Neural crest cell (in vitro differentiated cells): ENCODE measurements at places on chromosomes 13 and 19.

- DNase-seq = no peak
Measured at GRCh38 chr19:42487798-42488178, 40.5 kb downstream of the CEACAM1 start.

DNA sequence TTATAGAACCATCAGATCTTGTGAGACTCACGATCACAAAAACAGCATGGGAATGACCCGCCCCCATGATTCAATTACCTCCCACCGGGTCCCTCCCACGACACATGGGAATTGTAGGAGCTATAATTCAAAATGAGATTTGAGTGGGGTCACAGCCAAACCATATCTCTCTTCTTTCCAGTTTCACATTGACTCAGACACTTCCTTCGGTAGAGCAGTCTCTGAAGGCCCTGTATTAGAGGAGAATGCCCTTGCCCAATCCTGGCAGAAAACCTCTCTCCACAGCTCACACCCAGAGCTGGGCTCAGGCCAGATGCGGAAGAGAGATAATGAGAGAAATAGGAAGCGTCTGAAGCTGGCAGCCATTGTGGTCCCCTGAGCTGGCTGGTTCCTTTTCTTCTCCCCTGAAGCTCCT, 72.4 kb upstream of the CLDN10 start:
- no peak for DNase-seq

DNA sequence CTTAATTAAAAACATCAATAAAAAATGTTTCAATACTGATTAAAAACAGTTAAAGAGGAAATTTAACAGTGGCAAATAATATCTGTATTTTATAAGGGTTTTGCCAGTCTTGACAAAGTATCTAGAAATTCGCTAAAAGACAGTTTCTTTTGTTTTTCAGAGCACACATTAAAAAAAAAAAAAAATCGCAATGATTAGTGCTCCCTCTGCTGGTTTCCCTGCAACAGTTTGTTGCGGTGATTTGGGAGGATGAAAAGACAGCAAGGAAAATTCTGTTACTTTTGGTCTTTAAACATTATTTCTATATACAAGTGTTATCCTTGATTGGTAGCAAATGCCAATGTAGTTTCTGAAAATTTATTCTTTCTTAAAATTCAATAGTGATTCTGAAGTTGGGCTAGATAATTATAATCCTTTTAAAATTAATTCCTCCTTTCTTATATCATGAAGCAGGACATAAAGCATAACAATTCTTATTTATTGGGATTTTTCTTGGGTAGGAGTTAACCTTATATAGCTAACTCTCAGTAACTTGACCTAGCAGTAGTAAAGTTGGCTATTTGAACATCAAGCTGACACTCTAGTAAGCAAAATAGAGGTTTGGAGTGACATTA, 23.1 kb upstream of the SPRY2 start:
- no peak for DNase-seq

DNA sequence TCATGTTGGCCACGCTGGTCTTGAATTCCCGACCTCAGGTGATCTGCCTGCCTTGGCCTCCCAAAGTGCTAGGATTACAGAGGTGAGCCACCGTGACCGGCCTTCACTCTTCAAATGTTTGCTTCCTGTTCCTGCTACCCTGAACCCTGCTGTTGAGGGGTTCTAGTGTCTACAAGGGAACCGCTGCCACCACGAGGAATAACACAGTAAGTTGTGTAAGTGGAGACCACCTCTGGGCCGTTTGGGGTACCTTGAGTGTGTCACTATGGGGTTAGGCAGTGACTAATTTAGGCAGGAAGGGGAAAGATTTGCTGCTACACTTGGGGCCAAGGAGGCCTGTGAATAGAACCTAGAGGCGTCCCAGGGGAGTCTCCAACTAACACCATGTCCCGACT, 2.2 kb upstream of the MYADM start:
- no peak for DNase-seq

GRCh38 chr13:66821551-66821950, 408.6 kb downstream of the PCDH9 start:
- DNase-seq = no peak

- no peak for DNase-seq
Measured at GRCh38 chr19:23409392-23410048, 14.2 kb upstream of the ZNF91 start.

DNA sequence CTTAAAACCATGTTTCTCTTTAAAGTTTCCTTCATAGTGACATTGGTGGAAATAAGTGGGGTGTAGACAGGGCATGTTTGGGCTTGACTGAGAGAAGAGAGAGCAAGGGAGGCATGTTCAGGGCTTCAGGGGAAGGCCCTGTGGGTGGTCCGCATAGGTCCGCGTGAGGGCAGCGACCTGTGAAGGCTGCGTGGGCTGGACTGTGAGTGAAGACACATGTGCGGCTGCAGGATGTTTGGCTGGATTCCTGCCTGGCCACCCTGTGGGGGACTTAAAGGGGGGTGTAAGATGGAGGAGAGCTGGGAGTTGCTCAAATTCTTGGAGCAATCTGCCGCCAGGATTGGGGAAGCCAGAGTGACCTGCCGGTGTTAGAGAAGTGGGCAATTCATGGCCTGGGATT, 23.8 kb upstream of the KLF12 start:
- DNase-seq = no peak

DNA sequence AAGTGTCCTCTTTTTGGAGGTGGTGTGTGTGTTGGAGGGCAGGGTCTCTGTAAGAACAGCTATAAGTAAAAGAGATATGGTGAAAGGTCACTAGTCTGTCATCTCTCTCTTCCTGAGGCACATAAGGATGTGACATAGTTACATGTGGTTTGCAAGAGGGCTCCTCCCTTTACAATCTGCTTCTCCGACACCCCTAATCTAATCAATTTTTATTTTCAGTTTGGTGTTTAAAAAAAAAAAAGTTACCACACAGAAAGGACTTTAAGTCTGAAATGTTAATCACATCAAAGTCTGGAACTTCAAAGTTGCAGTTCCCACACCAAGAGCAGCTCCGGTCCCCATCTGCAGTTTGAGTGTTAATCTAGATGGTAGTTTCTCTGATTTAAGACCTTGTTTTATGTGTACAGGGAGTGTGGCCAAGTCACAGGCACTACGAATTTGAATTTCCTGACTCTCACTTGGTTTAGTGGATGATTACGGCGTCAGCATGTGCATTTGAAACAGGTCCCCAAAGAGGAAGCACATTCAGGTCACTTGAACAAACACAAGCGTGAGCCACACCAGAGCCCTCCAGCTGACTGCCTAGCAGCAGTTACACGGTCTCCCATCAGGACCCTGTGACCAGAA, 53.1 kb downstream of the FOXO1 start:
- DNase-seq = no peak

GRCh38 chr19:12997967-12998940, 3.0 kb downstream of the NFIX start:
- no peak for DNase-seq

GRCh38 chr13:20353973-20354372, 121.9 kb upstream of the GJB6 start:
- DNase-seq = no peak

- DNase-seq = no peak
Measured at GRCh38 chr13:26112843-26113242, 61.0 kb upstream of the SHISA2 start.

DNA sequence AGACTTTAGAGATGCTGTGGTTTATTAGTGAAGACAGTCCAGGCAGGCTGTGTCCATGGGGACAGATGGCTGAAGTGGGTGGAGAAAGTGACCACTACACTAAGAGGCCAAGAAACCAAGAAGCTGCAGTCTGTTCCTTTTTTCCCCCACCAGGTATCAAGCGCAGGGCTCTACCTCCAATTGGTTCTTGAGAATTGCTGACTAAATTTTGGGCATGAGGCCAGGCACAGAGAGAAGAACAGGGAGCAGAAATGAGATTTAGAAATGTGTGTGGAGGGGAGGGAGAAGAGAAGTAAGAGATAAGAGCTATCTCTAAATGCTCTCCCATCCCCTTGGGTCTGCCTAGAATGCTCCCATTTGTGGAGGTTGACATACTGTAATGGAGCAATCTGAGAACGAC, 12.3 kb upstream of the CYSLTR2 start:
- DNase-seq = no peak

DNA sequence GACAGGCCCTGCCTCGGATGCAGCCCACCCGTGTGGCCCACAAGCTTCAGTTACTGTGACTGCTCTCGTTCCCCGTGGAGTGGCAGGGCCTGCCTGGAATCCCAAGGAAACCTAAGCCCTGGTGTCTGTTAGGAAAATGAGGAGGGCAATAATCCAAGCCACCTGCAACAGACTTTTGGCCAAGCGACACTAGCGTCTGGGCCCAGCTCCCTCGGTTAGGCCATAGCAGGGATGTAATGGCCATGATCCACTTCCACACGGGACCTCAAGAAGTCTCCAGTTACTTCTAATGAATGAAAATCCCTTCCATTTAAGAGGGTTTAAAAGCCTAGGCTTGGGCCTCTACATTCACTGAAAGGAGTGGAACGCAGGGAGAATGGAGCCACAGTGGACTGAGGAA, 8.9 kb downstream of the ZC3H4 start:
- DNase-seq = no peak

DNA sequence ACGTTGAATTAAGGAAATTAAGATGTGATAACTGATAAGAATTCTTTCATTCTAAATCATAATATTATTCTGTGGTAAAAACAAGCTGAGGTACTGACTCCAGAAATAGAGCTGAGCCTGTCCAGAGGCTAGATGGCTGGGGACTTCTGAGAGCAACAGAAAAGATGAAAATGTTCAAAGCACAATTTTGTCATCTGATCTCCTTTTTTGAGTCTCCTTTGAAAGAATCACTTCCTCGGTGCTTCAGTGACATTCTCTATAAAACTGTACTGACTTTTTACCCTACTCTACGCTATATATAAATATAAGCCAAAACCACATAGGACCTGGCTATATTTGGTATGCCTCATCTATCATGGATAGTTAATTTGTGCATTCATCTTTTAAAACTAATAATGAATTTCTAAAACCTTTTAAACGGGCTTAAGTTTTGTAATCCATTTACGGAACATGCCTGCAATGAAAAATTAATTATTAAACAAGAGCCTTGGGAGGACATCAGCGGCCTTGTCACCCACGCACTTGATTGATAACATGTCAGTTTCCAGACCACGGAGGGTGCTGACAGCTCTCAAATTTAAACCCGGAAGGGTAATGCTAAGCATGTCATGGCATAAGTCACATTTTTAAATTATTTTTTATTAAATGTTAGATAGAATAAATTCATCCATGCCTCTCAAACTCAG, 235.5 kb downstream of the PCDH9 start:
- DNase-seq = no peak

DNA sequence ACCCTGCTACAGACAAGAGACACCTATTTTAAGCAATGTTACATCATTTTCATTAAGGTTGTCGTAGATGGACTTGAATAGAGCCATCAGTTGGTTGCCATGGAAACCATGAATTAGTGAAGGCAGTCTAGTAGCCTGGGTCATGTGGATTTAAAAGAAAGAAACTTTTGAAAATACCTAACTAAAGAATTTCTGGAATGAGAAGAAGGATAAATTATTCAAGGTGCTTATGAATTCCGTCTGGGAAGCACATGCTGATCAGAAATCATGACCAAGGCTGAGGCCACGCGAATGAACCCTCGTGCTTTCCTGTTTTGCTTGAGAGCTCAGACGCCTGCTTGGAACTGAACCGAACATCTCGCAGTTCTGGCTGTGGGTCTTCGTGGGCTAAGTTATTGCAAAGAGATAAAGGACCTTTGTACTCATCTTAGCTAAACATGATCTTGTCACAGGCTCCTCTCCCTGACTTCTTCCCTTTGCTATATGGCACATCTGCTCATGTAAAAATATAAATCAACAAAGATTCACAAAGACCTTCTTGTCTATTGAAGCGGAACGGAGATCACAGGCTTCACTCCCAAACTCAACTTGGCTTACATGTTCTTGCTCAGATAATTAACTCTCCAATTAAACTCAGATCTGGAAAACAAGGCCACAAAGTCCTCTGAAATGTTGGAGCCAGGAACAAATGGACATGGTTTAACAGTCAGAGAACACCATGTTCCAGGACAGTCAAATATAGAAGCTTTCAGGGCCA, 140.2 kb downstream of the NUFIP1 start:
- no peak for DNase-seq

- no peak for DNase-seq
Measured at GRCh38 chr13:65892859-65893258, 1337.3 kb downstream of the PCDH9 start.

DNA sequence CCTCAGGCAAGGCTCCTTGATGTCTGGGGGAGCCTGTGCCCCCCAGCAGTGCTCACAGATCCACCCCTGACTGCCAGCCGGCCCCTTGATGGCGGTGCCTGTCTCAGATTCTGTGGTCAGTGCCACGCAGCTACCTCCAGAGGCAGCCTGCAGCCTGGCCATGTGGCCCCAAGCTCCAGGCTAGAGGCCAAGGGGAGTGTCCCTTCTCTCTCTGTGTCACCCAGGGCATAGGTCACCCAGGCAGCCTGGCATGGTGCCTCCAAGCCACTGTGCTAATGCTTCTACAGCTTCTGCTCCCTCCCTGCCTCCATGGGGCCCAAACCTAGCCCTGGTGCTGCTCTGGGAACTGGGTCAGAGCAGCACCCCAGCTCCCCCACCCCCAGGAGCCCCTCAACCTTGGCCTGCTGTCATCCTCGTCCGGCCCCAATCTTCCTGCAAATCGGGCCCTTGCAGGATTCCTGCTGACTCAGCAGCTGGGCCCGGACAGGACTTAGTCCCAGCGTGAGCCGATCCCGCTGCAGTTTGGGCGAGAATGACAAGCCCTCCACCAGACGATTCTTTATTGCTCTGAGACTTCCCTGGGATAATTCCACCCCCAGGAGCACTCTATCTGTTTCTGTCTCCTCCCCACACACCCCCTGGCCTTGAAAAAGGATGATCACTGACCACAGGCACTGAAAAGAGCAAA, 2.8 kb upstream of the ARL11 start:
- DNase-seq = no peak

DNA sequence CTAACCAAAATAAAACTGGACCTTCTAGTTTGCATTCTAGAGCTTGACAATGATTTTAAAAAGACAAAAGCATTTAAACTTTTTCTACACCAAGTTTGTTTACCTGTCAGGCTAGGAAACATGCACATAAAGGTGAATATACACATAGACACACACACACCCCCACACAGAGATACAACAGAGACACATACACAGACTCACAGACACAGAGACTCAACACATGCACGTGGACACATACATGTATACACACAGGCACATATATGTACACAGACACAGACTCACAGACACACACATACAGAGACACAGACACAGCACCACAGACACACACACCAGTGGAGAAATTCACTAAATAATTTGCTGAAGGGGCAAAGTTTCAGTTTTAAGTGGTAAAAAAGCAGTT, 155.7 kb downstream of the GPC5 start:
- no peak for DNase-seq

- DNase-seq = no peak
Measured at GRCh38 chr13:99465454-99465853, 35.8 kb upstream of the TM9SF2 start.

DNA sequence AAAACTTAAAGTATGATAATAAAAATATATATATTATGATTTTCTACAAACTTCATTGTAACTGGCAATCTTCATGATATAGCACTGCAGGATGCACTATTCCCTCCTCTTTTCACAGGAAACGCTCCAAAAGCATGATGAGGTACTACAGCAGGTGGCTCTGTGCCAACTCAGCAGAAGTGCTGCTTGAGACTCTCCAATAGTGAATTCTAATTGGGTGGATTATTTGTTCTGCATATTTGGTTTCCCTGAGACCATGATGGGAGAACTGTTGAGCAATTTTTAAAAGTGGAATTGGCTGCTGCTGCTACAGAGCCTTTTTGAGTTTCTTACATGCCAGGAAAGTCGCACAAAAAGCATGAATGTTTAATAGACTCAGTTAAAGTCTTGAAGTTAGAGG, 1782.4 kb upstream of the PCDH20 start:
- DNase-seq = no peak

- DNase-seq = no peak
Measured at GRCh38 chr19:45646345-45646698, 7.1 kb upstream of the EML2 start.
